MV-4-11 (cell line): ENCODE measurements at places on chromosomes 6 and 20.
A peak's percentile ranks its signal among the peaks of the same experiment; 100 is the strongest.

DNA sequence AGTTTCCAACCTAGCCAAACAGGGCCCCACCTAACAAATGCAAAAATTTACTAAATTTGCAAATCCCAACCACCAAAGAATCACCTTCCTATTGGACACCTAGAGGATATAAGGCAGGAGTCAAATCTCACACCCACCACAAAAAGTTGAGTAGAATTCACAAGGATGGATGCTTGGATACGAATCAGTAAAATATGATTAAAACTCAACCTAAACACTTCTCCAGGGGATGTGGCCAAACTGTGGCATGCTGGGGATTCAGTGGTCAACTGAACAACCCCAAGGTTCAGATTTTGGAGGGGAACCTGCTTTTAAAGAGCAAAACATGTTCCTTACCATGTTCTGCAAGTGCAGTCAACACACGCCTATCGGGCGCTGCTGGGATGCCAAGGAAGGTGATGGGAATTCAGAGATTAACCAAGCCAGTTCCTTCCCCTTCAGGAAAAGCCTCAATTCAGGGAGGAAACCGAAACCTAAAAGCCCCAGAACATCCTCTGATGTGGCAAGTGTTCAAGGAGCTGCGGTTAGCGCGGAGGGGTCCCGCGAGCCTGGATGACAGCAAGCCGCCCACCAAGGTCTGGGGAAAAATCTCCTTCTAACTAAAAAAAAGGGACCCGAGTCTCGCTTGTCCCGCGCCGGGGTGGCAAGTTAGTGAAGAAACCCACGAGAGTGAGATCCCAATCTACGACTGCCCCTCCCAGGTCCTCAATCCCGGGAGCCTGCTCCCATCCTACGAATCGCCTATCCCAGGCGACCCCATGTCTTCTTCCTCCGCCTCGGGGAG lies 902 bp downstream of the SAMHD1 start:
- peak; percentile 75 for DNase-seq

- DNase-seq: no peak
Measured at GRCh38 chr6:83265384-83265783, 72.2 kb downstream of the RWDD2A start.

GRCh38 chr6:119742188-119742803 lies 392.7 kb upstream of the MAN1A1 start:
- peak; percentile 40 for DNase-seq

DNA sequence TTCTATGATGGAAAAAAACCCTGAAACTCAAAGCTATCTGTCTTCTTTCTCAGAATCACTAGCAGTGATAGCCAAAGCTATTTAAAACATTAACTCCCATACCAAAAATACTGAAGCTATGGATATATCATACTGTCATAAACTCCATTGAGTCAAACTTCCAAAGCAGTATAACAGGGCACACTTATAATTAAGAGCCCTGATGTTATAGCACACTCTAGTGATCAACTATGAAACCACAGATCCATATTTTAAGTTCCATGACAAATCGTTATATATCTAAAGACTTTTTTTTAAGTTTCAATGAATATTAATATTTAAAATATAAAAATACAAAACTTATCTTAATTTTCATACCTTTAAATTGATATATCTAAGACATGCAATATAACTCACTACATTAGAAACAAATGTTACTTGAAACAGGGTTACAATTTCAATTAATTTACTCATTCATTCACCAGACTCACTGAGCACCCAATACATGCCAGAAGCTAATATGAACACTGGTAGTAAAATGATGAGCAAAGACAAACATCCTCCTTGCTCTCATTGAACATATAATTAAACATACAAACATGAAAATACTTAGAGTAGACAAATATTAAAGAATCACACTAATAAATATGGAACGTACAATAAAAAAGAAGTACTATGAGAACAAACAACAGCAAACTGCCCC lies 69.3 kb downstream of the IBTK start:
- peak; percentile 8 for DNase-seq

DNA sequence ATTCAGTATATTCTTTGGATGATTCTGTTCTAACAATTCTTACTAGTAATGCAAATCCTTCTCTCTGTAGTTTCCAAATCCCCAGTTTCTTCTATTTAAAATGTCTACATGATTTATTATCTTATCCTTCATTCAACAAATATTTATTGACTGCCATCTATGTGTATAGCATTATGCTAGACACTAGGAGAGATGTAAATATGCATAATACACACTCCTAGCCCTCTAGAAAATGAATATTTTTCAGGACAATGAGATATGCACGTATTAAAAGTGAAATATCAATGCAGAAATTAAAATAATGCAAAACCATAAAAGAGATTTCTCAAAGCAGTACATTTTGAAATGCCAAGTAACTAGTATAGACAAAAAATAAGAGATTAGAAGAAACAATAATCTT lies 293.5 kb upstream of the CNR1 start:
- no peak for DNase-seq

- DNase-seq: no peak
Measured at GRCh38 chr20:41530923-41531322, 87.3 kb downstream of the CHD6 start.

DNA sequence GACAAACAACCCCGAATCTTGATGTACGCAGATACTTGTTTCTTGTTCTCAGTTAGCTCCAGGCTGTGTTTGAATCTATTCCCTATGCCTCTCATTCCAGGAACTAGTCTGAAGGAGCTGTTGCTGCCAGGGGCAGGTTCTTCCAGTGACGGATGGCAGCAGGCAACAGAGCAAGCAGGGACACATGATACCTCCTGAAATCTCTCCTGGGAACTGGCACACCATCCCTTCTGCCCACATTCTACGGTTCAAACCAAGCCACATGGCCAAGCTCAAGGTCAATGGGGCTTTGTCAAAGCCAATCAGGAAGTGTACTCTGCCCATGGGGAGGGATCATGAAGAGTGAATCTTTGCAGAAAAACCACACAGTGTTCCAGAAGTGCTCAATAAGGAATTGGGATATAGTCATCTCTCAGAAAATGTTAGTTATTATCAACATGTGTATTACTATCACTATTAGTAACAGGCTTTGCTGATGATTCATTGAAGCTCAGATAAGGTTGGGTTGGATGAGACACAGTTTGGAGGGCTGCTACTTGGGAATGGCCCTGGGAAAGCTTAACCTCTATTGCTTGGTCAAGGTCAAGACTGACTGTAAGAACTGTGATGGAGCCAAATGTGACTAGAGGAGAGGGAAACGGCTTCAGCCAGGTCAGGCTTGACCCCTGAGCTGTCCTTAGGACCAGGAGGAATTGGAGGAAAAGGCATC lies 454.9 kb downstream of the PTPRT start:
- no peak for DNase-seq

GRCh38 chr6:165401092-165401491 lies 91.7 kb upstream of the C6orf118 start:
- no peak for DNase-seq

GRCh38 chr6:15401769-15402250 lies 155.9 kb downstream of the JARID2 start:
- DNase-seq: no peak

- DNase-seq: no peak
Measured at GRCh38 chr6:170025341-170025911, 265.5 kb downstream of the DLL1 start.

DNA sequence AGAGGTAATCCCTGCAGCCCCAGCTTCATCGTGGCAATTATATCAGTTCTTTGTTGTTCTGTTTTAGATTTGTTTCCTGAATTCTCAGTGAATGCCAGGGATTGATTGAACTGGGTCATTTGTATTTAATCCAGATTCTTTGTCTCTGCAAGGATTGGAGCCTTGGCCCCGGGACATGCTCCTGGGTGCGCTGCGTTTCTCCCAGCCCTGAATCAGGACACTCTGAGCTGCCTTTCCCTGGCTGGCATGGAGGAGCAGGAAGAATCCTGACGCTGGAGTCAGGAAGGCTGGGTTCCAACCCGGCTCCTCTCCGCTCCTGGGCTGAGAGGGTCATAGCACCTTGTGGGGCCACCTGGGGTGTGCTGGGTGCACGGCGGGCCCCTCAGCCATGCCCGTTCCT lies 545.6 kb downstream of the QKI start:
- no peak for DNase-seq

GRCh38 chr20:36384022-36384619 lies 78.0 kb downstream of the DLGAP4 start:
- peak; percentile 27 for DNase-seq

DNA sequence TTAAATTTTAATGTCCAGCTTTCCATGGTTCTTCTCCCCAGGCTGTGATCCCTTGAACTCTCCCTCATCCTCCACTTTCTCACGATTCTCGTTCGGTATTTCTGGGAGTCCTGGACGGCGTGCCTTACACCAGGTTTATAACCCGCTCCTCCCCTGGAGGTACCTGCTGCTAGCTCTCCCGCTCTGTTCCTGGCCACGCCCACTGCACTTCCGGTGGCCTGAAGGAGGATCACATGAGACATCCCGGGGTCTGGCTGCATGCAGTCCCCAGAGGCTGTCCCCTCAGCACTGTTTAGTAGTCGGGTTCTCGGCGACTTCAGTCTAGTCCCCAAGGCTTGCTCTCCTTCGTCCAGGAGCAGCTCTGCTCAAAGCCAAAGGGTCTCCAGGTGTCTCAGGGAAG lies 28.4 kb upstream of the GCLC start:
- DNase-seq: no peak

DNA sequence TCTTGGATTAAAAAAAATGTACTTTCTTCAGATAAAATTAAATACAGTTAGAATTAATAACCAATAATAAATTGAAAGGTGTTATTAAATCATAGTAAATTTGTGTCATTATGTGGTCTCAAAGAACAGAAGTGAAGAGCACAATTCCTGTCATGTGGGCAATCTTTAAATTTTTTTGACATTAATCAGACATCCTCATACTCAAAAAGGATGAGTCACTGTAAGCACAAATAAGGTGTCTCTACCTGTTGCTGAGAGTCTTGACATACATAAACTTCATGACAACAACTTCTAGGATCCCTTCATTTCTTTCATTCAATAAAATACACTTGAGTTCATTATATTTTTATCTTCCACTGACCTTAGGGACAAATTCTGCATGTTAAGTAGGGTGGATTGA lies 76.1 kb downstream of the SLC22A3 start:
- DNase-seq: no peak

DNA sequence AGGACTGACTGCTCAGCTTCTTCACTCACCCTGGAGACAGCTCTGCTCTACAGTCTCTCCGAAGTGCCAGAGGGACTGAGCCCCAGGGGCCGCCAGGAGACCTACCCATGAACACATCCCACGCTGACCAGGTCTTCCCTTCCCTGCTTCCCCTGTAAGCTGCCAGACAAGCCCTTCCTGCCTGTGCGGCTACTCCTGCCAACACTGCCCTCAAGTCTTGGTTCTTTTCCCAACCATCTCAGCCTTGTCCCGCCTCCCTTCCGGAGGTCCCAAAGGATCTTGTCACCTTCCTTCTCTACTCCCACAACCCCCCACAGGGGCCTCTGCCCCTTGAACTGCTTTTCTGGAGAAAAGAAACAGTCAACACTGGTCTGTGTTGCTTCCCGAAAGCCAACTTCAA lies 15.0 kb downstream of the CPNE5 start:
- no peak for DNase-seq

DNA sequence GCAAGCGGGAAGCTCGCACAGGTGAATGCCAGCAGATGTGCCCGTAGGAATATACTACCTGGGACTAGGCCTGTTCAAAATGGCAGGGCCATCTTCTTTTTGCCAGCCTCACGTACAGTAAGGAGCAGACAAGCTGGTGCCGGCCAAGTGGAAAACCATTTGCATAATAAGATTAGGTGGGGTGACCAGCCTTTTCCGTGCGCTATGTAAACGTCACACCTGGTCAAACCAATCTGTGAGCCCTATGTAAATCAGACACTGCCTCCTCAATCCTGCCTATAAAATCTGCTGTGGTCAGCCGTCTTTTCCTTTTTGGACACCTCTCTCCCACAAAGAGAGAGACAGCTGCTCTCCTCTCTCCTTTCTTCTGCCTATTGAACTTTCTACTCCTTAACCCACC lies 60.8 kb upstream of the TMEM30A start:
- no peak for DNase-seq

DNA sequence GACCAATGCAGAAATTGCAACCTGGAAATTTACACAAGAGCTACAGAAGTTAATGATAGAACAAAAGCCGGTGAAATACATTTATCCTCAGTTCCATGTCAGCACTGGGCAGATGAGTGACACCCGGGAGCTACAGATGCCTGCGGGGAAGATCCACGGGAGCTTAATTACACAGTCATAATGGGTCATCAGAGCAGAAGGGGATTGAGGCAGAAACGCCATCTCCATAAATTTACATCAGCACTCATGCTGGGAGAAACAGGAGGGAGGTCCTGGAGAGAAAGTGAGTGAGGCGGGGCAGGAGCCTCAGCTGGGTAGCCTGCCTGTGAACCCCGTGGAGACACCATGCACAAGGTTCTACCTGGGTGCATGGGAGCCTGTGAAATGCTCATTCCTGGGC lies 37.6 kb upstream of the CST7 start:
- DNase-seq: no peak

GRCh38 chr6:155872961-155873360 lies 417.3 kb upstream of the NOX3 start:
- DNase-seq: no peak

DNA sequence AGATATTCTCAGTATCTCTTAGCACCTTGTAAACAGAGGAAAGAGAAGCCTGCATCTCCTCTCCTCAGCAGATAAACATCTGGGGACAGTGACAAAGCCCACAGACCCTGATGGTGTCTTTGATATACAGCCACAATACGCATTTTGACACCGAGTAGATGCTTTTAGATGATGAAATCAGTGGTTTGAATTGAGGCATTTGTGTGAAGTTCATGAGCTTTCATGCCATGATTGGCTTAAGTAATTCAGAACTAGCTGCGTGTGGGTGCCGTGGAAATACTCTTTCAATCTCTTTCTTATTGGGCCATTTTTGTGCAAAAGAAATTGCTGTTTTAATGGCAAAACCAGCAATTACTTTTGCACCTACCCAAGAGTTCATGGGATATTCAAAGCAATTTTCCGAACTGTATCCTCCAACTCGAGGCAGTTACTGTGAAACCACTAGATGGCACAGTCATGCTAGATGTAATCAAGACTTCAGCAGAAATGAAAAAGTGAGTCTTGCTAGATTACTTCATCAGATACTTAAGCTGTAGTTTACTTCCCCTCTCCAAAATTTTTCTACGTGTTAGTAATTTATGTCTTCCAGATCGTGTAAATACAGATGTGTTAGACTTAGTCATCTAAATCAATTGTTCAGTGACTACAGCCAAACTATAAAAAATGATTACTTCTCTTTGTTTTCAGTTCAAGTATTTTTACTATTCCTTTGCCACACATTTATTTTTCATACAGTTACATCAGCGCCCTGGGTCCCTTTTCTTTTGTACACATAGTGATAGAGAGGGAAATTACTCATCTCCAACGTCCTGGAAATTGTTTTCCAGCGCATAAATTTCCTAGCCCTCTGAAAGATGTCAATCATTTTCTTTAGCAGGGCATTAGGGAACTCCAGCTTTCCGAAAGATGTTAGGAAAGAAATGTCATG lies 49.4 kb downstream of the IYD start:
- peak; percentile 87 for DNase-seq

DNA sequence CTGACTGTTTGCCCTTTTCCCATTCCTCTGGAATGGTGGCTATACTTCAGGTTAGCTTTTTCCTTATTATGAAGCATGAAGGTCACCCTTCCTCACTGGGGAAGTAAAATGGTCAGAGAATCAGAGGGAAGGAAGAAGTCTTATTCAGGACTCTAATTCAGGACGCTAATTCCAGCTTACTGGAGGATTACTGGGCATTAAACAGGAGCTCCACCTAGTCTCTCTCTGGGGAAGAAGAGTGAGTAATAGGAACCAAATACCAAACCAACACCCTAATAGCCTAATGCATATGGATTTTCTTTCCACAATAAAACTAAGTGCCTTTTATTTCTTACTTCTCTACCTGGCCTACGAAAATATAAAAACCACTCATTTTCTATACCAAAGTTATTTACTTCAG lies 10.1 kb downstream of the CRISP1 start:
- DNase-seq: no peak

GRCh38 chr6:35312807-35313206 lies 15.2 kb downstream of the DEF6 start:
- peak; percentile 17 for DNase-seq
